Right kidney (tissue), 9 donors: ENCODE measurements at places on chromosomes 16 and 17.

GRCh38 chr17:61196302-61196704, 203.3 kb upstream of the TBX2 start:
- DNase-seq = no peak

GRCh38 chr16:24013864-24014645, 178.3 kb downstream of the PRKCB start:
- no peak for DNase-seq

DNA sequence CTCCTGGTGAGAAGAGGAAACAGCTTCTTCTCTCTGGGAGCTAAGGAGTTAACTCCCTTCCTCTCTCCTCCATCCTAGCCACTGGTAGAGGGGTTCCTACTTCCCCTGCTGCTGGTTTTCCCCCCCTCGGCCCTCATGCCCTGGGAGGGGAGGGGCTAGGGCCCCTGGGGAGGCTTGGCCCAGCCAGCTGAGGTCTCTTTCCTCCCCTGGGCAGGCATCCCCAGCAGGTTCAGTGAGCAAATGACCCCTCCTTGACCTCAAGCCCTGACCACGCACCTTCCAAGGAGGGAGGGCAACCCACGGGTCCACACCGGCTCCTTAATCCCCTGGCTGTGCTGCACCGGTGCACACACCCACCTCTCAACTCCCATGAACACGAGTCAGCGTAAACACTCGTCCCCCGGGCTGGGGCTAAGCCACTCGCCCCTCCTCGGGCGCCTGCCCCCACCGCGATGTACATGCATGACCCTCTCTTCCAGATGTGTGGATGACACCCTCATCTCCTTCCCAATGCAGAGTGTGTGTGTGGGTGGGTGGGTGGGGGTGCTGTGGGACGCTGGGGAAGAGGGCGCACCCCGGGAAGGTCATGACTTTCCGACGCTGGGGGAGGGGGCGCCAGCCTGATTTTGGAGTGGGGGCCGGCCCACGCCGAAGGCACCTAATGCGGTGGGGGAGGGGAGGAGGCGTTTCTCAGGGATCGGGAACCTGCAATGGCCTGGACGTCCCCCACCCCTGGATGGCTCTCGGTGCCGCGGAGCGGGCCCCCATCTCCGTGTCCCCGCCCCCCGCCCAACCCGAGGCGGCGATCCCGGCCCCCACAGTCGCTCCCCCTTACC, 33.7 kb downstream of the SRCIN1 start:
- no peak for DNase-seq

- no peak for DNase-seq
Observed at GRCh38 chr17:33944412-33944811, 310.7 kb upstream of the CCL2 start.

DNA sequence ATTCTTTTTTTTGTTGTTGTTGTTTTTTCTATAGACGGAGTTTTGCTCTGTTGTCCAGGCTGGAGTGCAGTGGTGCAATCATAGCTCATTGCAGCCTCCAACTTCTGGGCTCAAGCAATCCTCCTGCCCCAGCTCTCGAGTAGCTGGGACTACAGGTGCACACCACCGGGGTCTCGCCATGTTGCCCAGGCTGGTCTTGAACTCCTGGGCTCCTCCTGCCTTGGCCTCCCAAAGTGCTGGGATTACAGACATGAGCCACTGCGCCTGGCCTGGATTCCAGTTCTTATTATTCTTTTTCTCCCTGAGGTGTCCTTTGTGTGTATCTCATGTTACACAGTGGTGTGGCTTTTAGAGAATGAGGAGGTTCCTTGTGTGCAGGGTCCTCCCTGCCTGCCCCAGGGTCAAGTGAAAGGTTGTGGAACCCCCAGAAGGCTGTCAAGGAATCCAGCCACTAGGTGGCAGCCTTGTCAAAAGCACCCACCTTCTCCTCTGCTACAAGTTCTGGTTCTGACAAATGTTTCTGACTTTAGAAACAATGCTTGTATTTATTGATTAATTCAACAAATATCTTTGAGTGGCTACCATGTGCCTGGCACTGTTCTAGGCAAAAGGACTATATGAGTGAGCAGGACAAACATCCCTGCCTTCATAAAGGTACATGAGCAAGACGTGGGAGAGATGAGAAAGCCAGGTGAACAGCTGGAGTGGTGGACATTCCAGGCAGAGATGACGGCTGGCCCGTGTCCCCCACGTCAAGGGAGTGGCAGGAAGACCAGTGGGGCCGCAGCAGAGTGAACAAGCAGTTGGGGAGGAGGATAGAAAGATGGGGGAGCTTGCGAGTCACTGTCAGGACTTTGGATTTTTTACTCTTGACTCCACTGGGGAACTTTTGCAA, 112.4 kb downstream of the SPECC1 start:
- DNase-seq = peak; percentile 63

DNA sequence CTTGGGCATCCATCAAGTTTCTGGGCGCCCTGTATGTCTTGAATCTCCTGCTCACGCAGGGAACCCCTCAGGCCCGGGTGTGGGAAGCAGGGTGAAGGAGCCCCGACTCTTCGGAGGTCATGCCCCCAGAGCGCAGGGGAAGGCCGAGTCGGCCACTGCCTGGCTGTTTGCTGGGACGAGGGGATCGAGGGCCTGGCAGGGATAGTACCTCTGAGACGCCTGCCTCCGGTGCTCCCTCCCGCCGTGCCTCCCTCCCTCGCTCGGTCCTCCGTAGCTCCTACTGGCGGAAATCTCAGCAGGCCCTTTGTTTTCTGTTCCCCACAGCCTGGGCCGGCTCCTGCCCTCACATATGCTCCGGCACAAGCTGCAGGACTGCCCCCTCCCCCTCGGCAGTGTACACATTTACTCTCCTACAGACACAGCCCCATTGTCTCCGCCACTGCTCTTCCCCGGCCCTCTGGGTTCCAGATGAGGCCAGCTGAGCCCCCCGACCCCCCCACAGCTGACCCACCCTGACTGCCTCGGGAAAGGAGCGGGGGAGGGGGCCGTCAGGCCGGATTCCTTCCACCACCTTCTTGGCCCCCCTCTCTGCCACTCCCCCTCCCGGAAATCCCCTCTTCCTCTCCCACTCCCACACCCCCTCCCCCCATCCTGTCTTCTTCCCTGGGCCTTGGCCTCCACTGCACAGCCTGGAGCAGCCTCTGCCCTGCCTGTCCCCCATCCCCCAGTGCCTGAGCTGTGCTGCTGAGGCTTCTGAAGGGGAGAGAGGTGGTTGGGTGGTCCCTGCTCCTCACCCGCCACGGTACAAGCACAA, 1.4 kb downstream of the TRAF4 start:
- DNase-seq = peak; percentile 76

DNA sequence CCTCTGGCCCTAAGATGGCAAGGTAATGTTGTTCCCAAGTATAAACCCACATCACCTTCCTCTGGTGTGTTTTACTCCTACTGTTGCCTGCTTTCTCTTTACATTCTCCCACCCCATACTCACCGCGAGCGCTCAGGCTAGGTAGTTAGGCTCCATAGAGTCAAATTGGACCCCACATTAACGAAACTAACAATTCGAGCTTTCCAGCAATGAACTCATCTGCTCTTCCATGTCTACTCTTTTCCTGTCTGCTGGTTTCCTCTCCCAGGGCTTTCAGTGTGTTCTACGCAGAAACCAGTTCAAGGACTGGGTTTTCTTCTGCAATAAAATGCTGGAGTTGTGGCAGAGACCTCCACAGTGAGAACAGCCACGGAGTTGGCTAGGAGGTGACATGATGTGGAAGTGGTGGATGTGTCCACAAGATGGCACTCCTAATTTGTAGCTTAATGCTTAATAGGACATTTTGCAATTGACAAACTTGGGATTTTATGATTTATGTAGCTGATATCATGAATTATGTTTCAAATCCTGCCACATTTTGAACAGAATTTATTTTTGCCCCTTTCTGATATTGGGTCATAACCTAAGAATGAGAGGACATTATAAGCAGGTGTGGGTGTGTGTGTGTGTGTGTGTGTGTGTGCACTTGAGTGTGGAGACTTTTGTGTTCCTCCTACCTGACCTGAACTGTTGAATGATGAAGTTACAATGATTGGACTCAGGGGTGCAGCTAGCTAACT, 2.2 kb upstream of the UQCRC2 start:
- peak; percentile 8 for DNase-seq

GRCh38 chr17:13957636-13958035, 111.7 kb upstream of the COX10 start:
- DNase-seq = no peak

GRCh38 chr17:37179893-37180292, 195.9 kb upstream of the C17orf78 start:
- no peak for DNase-seq

GRCh38 chr16:88599092-88599733, 29.0 kb downstream of the ZC3H18 start:
- DNase-seq = no peak

DNA sequence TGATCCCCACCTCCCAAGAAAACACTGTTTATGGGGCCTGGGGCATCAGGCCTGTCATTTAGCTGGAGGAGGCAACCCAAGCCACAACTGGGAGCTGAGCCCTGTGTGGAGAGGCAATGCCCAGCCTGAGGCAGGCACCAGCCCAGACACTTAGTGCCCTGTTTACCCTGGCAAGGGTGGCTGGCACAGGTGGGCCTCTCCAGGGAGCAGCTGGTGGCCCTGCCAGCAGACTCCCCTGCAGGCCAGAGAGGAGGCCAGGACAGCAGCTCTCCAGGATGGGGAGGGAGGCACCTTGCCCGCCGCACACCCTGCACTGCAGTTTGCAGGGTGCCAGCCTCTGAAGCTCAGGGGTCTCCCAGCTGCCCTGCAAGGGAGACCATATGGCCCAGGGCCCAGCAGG, 9.1 kb upstream of the TMEM92 start:
- no peak for DNase-seq

DNA sequence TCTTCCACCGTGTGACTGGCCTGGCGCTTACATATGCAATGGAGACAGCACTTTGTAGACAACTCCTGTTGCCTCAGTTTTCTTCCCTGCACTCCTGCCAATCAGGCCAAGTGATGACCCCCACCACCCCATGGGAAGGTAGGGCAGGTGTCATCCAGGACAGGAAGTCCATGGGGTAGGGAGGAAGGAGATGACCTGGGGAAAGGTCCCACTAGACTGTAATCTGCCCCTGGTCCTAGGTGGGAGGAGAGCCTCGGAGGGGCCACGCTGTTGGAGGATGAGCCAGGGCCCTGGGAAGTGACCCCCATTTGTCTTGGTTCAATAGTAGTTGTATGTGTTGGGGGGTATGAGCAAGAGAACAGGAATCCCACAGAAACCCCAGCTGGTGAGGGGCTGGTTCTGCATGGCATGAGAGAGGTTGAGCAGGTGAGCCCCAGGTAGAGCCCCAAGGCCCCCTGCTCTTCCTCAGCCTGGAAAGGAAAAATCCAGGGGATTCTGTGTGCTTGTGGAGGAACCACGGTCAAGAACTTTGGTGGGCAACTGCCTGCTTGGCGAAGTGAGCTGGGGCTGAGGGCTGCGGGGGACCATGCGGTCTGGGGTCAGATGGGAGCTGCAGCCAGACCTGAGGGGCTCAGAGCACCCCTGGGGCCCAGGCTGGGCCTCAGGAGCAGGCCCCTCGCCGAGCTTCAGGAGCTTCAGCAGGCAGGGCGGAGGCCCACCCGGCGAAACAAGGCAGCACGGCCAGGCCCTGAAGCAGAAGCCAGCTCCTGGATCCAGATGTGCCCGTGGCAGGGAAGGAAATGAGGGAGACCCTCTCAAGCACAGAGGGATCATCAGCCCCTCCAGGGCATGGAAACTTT, 50.7 kb downstream of the NT5M start:
- DNase-seq = no peak

DNA sequence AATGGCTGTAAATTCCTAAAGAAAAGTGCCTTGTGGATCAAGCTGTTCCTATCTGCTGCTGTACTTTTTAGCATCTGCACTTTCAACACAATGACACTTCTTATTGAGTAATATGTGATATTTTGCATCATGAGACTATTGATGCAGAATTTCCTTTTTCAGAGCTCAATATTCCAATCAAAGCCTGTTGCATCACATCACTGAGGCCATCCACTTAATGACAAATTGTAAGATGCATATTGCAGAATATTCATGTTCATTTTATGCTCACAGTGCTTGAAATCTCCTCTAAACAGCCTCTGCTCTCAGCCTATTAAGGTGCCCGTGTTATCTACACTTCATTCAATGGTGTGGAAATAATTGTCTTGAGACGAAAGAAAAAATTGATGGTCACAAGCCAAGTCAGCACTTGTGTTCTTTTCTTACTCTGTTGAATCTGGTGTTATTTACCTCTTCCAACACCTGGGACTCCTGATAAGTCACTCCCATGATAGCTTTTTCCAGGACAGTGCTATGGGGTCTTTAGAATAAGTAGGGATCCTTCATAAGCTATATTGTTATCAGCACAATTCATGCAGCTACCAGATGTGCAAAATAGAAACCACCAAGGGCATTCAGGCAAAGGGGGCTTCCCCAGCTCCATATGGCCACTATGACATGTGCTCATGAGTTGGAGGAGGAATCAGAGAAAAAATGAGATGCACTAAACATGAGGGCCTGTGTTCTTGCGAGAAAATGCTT, 9.3 kb upstream of the SKAP1 start:
- no peak for DNase-seq
